ENCODE measurements at places on chromosomes 1 and 21.

DNA sequence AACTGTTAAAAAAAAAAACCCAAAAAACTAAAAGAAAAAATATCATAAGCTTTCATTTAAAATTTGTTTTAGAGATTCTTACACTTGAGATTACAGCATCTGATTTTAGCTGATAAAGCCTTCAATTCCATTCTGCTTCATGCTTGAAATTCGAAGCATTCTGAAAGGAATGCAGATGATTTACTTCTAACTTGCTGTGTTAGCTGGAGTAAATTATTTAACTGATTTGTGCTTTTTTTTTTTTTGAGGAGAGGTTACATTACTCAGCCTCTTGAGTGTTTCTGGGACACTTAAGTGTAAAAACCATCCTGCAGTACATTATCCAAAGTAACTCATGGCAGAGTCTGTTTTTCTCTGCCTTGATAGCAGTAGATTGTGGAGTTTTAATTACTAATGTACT is 4.5 kb upstream of the TRIM67 start:
- no peak for DNase-seq

- DNase-seq, result no peak
These were observed 24.3 kb upstream of the COA6 start for GRCh38 chr1:234348964-234349363.

- DNase-seq, result no peak
These were observed 6.3 kb upstream of the ERRFI1 start for GRCh38 chr1:8032366-8032910.

DNA sequence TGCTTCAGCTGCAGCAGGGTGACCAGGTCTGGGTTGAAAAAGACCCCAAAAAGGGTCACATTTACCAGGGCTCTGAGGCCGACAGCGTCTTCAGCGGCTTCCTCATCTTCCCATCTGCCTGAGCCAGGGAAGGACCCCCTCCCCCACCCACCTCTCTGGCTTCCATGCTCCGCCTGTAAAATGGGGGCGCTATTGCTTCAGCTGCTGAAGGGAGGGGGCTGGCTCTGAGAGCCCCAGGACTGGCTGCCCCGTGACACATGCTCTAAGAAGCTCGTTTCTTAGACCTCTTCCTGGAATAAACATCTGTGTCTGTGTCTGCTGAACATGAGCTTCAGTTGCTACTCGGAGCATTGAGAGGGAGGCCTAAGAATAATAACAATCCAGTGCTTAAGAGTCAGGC is 2.9 kb downstream of the C1QA start:
- no peak for DNase-seq

GRCh38 chr1:81695741-81696140 is 105.0 kb upstream of the ADGRL2 start:
- no peak for DNase-seq

DNA sequence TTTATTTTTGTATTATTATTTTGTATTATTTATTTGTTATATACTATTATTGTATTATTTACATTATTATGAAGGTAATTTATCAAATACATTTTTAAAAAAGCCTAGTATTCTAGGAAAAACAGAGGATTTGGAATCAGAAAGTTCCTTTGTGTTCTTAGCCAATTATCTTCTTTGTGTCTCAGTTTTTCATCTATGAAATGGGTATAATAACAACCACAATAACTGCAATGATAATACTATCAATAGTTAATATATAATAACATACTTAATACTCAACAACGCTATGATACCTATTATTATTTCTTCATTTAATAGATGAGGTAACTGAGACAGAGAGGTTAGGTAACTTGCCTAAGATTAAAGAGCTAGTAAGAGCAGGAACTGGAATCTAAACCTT is 80.4 kb upstream of the GNG4 start:
- no peak for DNase-seq

GRCh38 chr1:239008568-239008967 is 377.8 kb upstream of the CHRM3 start:
- DNase-seq, result no peak

DNA sequence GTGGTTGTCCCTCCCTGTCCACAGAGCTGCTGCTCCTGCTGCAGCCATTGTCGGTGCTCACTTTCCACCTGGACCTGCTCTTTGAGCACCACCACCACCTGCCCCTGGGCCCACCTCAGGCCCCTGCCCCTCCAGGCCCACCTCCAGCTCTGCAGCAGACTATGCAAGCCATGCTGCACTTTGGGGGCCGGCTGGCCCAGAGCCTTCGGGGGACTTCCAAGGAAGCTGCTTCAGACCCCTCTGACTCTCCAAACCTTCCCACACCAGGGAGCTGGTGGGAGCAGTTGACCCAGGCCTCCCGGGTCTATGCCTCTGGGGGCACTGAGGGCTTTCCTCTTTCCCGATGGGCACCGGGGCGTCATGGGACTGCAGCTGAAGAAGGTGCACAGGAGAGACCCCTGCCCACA is 5.9 kb downstream of the RUSC1 start:
- DNase-seq, result no peak

DNA sequence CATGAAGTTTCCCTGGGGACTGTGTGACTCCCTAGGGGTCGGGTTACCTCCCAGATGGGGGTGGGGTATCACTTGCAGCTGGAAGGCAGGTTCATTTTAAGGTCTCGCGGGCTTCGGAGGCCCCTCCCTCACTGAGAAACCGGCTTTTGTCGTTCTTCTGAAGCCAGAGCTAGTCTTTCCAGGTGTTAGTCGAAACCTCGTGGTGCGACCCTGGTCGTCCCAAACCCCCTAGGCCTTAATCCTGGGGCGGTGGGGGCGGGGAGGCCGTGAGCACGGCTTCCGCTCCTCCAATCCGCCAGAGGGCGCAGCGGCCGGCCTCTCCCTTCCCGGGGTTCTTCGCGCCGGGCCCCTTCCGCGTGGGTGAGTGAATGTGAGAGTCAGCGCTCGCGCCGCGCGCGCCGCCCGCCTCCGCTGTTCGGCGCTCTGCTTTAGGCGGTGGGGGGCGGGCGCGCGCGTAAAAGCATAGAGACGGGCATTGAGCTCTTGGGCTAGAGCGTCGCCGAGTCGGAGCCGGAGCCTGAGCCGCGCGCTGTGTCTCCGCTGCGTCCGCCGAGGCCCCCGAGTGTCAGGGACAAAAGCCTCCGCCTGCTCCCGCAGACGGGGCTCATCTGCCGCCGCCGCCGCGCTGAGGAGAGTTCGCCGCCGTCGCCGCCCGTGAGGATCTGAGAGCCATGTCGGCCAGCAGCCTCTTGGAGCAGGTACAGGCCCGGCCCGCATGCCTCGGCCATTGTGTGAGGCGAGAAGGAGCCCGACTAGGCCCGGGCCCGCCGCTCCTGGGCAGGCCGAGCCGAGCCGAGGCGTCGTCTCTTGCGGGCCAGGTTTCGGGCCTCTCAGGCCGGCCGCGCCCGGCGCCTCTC is at the start of gene YTHDF2:
TSS of gene YTHDF2 (plus strand) at position 491 of the 857 bp plus-strand sequence. CDS start at position 672, 181 bp downstream.
- DNase-seq, result peak; percentile 96

DNA sequence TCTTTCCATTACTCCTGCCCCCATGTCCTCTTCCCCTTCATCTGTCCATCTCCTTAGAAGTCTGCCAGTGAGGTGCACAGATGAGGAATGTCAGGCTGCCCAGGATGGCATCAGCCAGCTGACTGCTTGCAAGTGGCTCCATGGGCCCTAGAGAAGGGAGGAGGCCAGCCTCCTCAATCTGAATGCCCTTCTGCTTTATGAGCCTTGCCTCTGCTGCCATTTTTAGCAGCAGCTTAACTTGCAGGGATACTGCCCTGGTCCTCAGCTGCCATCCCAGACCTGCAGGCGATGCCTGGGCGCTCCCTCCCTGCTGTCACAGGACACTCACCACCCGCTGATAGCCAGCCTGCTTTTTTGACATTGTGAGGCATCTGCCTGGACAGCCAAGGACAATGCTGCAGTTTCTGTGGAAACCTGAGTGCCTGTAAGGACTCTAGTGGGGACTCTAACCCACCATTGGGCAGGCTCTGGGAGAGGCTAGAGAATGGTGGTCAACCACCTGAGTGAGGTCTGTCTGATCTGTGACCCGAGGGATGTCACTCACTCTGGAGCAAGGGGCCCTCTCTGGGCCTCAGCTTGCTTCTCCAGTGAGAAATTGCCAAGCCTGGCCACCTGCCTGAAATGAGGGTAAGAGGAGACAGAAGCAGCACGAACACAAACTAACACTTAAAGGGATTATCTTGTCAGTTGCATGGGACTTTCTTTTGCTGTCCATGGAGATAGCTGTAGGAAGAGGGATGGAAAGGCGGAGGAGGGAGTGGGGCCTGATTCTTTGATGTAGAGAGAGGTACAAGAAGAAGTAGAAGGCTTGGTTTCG is 185.0 kb downstream of the MIS18A start:
- no peak for DNase-seq

GRCh38 chr1:153428791-153429190 is 12.5 kb downstream of the S100A7A start:
- DNase-seq, result no peak

DNA sequence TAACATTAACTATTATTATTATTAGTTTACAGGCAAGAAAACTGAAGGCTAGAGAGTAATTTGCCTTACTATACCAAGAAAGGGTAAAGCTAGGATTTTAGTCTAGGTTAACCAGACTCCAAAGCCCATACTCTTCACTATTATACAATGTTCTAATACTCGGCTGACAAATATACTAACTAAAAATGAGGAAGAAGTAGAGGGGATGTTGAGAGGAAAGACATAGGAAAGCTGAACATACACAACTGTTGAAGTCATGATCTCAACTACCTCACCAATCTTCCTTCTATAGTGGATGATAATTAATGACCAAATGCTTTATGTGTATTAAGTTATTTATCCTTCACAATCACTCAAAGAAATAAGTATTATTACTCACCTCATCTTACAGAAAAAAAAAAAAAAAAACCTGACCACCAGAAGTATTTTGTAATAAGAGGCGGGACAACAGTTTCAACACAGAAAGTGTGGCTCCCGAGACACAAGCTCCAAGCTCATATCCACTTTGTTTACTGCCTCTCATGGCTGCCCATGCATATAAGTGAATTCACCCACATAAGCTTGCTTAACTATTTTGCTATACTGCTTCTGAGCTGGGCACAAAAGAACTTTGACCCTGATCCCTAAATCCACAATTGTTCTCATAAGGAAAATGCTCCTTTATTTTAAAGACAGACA is 78.0 kb downstream of the USP1 start:
- DNase-seq, result no peak

DNA sequence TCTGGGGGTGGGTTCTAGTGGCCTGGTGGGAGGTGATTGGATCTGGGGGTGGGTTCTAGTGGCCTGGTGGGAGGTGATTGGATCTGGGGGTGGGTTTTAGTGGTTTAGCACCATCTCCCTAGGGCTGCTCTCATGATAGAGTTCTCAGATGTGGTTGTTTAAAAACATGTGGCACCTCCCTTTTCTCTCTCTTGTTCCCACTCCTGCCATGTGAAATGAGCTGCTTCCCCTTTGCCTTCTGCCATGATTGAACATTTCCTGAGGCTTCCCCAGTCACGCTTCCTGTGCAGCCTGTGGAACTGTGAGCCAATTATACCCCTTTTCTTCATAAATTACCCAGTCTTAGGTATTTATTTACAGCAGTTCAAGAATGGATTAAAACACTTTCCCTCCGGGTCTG is 327.3 kb upstream of the AJAP1 start:
- DNase-seq, result no peak

DNA sequence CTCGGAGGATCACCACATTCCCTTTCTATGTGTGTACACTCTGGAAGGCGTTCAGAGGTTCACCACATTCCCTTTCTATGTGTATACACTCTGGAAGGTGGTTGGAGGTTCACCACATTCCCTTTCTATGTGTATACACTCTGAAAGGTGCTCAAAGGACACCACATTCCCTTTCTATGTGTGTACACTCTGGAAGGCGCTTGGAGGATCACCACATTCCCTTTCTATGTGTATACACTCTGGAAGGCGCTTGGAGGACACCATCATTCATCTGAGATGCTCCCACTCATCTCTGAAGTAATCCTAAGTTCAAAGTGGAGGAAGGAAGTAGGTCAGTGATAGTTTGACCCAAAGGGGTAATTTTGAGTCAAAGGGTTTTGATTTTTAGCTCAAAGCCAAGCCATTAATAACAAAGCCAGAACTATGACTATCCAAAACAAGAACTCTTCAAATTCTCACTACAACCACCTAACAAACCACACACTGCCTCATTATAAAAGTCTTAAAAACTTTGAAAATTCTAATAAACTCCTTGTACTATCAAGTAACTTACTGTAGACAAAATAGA is 32.9 kb downstream of the NRIP1 start:
- DNase-seq, result no peak

DNA sequence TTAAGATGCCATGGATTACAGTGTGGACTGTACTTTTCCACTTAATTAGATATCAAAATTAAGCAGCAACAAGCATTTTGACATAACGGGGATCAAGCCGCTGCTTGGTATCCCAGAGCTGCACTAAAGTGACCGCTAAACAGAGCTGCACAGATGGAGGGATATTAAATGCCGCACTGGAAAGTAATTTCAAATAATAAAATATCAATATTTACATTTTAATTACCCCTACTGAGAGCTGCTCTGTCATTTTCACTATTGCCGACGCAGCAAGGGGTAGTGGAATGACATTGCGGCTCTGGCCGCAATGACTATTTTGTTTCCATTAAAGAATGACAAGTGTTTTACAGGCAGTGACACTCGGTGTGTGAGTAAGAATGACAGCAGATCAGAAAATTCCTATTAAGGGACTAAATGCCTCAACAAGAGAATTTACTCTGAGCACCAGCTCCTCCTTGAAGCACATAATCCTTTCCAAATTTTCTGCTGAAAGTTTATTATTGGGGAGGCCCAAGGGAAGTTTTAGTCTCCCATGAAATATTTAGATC is 109.1 kb upstream of the USH2A start:
- no peak for DNase-seq

- DNase-seq, result no peak
These were observed 3.2 kb downstream of the ZFYVE9 start for GRCh38 chr1:52145137-52145536.

GRCh38 chr1:220453371-220453770 is 74.6 kb upstream of the MARK1 start:
- no peak for DNase-seq

GRCh38 chr21:15191342-15191741 is 126.5 kb upstream of the NRIP1 start:
- no peak for DNase-seq

GRCh38 chr1:201653883-201654282 is 115.0 kb downstream of the NAV1 start:
- no peak for DNase-seq

- DNase-seq, result no peak
These were observed 16.7 kb upstream of the ACTRT2 start for GRCh38 chr1:3004285-3005205.

DNA sequence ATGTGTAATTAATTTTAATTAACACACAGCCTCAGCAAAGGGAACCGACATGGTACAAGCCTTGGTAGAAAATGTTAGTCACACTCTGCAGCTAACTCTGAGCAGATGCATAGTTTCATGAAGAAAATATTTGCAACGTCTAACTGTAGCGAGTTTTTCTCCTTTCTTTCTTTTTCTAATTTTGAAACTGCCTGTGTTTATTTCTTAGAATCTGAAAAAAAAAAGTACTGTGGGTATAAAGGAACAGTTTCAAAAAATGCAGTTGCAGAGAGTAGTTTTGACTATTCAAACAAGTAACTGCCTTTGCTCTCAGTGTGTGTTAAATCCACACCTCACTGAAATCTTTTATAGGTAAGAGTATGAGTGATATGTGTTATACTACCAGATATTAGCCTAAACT is 149.9 kb upstream of the C1orf105 start:
- no peak for DNase-seq

- no peak for DNase-seq
These were observed 54.8 kb downstream of the TBX19 start for GRCh38 chr1:168335500-168335899.

All from activated CD8-positive, alpha-beta memory T cell treated with anti-CD3 and anti-CD28 coated beads for 48 hours (primary cell).